ENCODE measurements at places on chromosomes 3 and 15.

DNA sequence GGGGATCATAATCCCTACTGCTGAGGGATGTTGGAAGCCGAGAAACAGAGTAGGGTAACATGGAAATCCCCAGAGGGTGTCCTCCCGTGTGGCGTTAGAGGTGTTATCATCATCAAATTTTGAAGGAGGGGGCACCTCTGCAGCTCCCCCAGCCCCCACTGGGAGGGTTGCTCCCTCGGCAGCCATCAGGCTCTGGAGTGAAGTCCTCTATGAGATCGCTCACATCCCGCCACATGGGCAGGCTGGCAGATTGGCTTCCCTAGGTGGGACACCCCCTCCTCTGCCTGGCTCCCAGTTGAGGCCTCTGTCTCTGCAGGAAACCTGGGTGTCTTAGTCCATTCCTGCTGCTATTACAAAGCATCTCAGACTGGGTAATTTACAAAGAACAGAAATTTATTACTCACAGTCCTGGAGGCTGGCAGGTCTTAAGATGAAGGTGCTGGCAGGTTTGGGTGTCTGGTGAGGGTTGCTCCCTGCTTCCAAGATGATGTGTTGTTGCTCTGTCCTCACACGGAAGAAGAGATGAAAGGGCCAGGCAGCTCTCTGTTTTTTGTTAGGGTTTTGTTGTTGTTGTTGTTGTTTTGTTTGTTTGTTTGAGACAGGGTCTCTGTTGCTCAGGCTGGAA, 120.5 kb downstream of the NUP210 start:
- no peak for DNase-seq

DNA sequence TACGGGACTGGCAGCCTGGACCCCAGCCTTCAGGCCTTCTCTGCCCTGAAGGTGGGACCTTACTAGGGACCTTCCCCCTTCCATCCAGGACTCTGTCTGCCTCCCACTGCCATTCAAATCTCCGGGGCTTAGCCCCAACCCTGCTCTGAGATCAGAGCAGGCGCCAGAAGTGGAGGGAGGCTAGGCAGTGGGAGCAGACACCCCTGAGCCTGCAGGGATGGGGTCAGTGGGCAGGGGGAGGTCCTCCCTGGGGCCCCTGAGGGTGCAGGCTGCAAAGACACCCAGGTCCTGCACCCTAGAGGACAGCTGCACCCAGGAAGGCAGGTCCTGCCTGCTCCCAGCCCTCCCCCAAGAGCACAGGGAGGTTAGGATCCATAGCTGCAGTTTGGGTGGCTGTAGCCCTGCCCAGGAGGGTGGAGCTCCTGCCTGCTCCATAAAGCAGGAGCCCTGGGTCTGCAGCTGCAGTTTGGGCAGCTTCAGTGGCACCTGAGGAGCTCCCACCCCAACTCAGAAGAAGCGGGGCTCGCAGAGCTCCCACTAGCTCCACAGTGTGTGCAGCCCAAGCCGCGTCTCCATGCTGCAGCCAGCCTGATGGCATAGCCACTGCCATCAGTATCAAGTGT, 8.1 kb upstream of the POC1A start:
- no peak for DNase-seq

DNA sequence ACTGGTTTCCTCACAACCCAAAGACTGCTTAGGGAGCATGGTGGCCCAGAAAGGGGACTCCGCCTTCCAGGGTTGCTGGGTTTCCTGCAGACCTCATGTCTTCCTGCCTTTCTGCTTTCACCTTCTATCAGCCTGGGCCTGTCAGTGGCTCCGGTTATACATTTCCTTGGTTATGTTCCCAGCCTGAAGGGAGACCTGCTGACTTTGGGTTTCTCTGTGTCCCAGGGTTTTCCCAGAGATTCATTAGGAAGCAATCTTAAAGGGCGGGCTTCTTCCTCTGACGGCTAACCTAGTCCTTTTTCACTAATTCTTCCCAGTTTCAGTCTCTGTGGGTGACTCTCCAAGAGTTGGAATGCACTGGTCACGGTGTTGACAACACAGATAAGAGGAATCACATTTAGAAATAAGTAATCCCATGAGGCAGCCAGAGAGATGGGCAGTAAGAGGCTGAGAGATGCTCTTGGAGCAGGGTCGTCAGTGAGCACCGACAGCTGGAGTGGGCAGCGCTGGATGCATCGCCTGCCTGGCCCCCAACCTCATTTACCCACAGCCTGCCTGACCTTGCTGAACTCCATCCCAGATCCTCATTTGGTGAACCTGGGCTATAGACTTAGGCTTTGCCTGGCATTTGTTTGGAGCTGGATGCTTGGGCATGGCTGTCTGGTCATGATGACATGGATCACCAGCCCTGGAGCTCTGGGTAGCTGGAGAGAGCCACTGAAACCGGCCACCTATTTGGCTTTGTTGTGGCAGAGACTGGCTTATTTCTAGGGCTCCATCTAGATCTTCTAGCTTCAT, 10.0 kb upstream of the EHD4 start:
- DNase-seq, result no peak

GRCh38 chr15:40843261-40843884, 475 bp upstream of the SPINT1 start:
- no peak for DNase-seq

DNA sequence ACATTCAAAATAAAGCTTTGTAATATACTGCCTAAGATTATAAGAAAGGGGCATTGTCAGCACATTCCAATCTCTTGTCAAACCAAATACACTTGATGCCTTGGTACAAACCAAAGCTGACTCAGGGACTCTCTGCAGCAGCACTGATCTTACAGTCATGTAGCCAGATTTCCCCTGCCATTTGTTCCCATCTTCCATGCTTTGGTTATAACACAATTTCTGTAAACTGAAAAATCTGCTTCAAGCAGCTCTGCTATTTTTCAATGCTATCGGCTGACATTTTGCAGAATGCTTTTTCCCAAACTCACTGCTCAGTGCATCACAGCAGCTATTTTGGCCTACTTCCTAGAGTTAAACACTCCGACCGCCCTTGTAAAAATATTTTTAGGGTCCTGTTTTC, 18.2 kb downstream of the PLOD2 start:
- DNase-seq, result no peak
